ENCODE measurements at places on chromosomes 4 and X. TPM values are rescaled to one million over a fixed set of nuclear protein-coding genes. Genes with fewer than 3 reads are reported as not detected.

DNA sequence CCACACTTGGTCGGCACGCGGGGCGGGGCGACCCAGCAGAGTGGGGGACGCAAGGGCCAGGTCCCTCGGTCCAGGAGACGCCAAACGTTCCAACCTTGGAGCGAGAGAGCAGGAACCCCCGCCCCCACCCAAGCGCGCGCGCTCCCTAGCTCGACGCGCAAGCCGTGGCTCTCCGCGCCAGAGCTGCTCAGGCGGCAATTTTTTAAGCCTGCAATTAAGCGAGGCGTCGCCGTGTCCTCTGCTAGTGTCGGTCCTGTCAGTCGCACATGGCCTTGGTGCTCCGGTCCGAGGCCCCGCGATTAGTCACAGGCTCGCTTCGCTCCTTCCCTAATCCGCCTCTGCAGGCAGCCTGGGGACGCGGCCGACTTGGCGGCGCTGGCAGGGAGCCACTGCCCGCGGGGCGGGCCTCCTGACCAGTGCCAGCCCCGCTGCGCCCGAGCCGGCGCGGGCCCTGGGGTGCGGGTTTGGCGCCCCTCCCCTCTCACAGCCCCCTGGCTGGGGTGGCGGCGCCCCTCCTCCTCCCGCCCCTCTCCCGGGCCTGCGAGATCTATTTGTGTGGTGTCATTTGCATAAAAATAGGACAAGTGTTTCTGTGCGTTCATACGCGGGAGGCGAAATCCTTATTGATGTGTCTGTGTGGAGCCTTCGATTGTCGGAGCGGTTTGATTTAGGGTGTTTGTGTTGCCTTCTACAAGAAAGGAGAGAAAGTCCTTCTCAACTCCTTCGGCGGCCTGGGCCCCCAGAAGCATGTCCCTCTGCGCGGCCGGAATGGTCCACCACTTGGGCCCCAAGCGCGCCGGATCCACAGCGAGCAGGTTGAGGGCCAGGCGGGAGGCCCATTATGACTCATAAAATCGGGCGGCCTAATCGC is 9.8 kb upstream of the BCOR start:
- H3K27ac ChIP-seq, result no peak overlapping the region
- no peaks in the 10 kb centered on the region for H3K4me1 ChIP-seq
- H3K36me3 ChIP-seq, result no peaks in the 10 kb centered on the region

DNA sequence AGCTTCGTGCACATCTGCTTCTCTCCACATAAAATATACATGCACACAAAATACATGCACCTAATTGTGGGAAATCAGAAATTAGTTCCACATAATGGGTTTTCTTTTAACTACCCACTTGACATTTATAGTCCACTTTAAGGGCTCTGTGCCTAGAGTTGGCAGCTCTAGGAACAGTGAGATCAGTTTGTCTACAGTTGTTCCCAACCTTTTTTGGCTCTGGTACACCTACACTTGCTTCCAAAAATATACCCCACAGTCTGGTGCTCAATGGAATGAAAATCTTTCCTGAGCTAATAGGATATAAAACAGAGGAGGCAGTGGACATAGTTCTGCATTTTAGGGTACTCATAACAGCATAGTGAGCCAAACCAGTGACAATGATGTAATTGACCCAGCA is 36.1 kb downstream of the HDAC8 start:
- no peaks in the 10 kb centered on the region for H3K4me1 ChIP-seq
- H3K27me3 ChIP-seq, result no peaks in the 10 kb centered on the region
- H3K4me3 ChIP-seq, result no peak overlapping the region
- DNase-seq, result no peak
- H3K36me3 ChIP-seq, result no peaks in the 10 kb centered on the region

GRCh38 chr4:125689805-125690204 is 375.1 kb downstream of the FAT4 start:
- no peaks in the 10 kb centered on the region for H3K36me3 ChIP-seq
- H3K27me3 ChIP-seq, result no peaks in the 10 kb centered on the region
- H3K4me1 ChIP-seq, result no peaks in the 10 kb centered on the region
- DNase-seq, result no peak

Gene ARHGAP24
- polyA plus RNA-seq, result not detected

GRCh38 chr4:137994853-137995252 is 247.3 kb downstream of the SLC7A11 start:
- H3K4me3 ChIP-seq, result no peak overlapping the region
- no peaks in the 10 kb centered on the region for H3K27me3 ChIP-seq
- no peaks in the 10 kb centered on the region for H3K4me1 ChIP-seq
- no peak for DNase-seq
- no peaks in the 10 kb centered on the region for H3K36me3 ChIP-seq

DNA sequence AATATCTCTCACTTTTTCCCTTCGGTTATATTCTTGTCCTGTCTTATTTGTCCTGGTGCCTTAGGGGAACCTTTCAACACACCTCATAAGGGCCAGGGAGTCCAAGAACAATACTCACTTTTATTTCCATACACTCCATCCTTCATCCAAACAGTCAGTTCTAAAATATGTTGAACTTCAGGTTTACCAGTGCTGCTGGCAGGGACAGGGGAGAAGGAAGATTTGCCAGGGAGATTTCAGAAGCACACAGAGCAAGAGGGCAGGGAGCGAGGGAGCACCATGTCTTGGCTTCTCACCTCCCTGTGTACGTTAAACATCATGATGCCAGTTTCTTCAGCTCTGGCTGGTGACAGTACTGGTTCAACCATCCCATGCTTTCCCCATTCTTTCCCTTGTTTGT is 631.1 kb upstream of the FAT1 start:
- no peak overlapping the region for H3K27ac ChIP-seq
- no peaks in the 10 kb centered on the region for H3K36me3 ChIP-seq
- H3K27me3 ChIP-seq, result no peaks in the 10 kb centered on the region
- no peak for DNase-seq

DNA sequence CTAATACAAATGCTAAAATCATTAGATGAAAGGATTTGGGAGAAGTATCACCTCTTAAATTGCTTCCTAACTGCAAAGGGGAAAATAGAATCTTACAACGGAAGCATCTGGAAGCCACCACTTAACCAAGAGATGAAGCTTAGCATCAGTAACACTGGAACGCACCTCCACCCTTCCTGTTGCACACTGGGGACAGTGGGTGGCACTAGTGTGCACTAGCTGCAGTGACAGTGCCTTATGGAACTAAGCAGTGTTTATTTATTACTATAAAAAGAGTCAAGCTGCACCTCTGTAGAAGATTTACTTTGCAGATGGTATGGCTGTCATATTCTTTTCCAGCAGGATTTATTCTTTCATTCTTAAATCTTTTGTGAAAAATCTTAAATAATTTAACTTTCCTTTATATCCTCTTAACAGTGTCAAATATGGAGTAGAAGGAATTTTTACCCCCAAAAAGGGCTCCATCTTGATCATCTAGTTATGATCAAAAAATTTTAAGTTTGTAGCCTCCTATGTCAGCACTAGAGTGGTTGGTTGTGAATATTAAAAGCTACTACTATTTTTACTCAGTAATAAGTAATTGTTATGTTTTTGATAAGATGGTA is 76.7 kb downstream of the SCD5 start:
- DNase-seq, result peak; percentile 4
- H3K4me3 ChIP-seq, result no peak overlapping the region
- no peaks in the 10 kb centered on the region for H3K4me1 ChIP-seq
- H3K27me3 ChIP-seq, result no peaks in the 10 kb centered on the region

Gene TENM3
- not detected for polyA plus RNA-seq

DNA sequence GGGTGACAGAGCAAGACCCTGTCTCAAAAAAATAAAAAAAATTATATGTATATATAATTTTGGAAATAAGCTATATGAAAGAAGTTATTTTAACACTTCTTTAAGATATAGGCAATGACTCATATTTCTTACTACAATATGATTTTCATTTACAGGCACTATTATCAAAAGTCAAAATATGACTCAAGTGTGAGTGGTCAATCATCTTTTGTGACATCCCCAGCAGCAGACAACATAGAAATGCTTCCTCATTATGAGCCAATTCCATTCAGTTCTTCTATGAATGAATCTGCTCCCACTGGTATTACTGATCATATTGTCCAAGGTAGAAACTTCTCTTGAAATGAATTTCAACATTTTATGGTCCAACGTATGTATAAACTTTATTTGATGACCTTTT is 20.8 kb downstream of the OCIAD1 start:
- H3K27ac ChIP-seq, result no peak overlapping the region
- H3K27me3 ChIP-seq, result no peaks in the 10 kb centered on the region
- no peak overlapping the region for H3K4me3 ChIP-seq
- no peaks in the 10 kb centered on the region for H3K4me1 ChIP-seq

DNA sequence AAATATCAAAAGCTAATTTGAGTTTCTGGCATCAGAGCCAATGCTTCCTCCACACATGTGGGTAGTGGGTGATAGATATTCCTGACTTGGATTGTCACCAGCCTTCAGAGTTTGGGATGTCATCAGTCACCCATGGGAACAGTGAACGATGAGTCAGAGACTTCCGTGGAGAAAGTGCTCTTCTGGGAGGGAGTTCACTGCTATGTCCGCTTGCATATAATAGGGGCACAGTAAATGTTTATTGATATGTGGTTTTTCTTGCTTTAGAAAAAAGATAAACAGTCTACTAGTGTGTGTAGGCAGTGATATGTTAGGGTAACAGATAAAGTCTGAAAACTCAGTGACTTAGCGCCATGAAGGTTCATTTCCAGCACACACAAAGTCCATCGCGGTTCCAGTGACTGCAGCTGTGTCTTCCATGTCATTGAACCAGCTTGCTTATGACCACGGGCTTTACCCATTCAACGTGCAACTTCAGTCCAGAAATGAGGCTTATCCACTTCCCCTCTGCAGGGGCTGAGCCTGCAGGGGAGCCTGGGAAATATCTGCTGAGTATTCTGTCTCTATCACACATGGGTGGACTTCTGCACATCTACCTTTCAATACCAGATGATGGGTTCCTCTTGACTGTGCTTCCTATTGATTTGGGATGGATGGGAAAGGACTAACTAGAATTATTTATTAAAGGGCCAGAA is 87.7 kb upstream of the WWC2 start:
- no peak overlapping the region for H3K4me3 ChIP-seq
- no peaks in the 10 kb centered on the region for H3K27me3 ChIP-seq
- H3K4me1 ChIP-seq, result no peaks in the 10 kb centered on the region

- no peaks in the 10 kb centered on the region for H3K27me3 ChIP-seq
- no peak overlapping the region for H3K27ac ChIP-seq
- H3K4me3 ChIP-seq, result no peak overlapping the region
- no peaks in the 10 kb centered on the region for H3K36me3 ChIP-seq
Measured at GRCh38 chr4:173666-174314, 49.5 kb downstream of the ZNF718 start.

All from naive thymus-derived CD4-positive, alpha-beta T cell (primary cell).